ENCODE measurements at places on chromosomes 11 and 22.

DNA sequence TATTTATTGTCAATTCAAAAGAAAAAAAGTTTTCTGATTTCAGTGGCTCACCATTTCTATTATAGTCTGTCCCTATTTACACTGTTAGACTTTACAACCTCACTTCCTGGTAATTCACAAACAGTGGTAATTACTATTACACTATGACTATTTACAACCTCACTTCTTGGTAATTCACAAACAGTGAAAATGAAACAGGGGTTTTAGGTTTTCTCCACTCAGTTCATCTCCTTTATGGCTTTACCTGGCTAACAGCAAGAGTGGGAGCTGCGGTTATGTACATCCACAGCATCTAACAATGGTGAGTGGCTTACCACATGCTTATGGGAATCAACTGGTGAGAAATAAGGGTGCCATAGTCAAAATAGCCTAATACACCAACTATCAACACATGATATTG is 166.4 kb downstream of the CASP12 start:
- no peak for DNase-seq

- DNase-seq = no peak
These were observed 52.5 kb upstream of the KCNQ1OT1 start for GRCh38 chr11:2752204-2752770.

GRCh38 chr11:111120696-111121302 is 124.7 kb upstream of the POU2AF2 start:
- no peak for DNase-seq

DNA sequence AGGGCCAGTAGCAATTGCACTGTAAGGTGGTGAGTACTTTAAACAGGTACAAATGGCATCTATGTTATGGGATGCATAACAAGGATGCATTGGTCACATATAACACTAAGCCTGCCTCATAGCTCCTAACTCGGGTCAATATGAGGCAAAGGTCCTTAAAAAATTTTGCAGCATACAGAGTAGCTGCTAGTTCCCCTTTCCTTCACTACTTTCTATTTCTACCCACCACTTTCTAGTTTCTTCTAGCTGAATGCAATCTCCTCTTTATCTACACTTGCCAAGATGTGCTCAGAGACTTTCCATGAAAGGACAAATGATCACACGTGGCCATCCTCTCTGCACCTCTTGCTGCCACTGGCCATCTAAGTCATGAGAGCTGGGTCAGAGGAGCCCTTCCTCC is 9.8 kb downstream of the OR51F2 start:
- DNase-seq = no peak

DNA sequence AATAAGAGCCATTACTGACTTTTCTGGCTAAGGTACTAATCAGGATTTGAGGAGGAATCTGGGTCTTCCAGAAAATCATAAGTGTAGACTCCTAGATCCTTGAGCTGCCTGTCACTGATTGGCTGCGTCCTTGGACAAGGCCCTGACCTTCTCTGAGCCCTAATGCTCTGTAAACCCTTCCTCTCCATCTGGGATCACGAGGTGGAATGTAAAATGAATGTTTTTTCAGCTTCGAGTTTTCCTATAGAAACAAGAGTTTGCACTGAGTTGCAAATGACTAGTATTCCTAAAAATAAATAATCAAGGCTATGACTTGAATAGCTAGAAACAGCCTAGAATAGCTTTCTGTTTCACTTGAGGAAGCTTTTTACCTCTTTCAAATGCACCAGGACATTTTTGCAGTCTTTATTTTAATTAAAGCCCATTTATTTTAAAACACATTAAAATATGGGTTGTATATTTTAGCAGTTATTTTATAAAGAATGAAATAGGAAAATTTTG is 1.1 kb upstream of the DIXDC1 start:
- DNase-seq = no peak

Measured in stimulated activated CD8-positive, alpha-beta memory T cell treated with anti-CD3 and anti-CD28 coated beads, Interleukin-12 subunit alpha, Interleukin-12 subunit beta, amount 100 ng/mL, for 1 hour (primary cell).